ENCODE measurements at places on chromosomes 6 and 20.

- DNase-seq: no peak
Measured at GRCh38 chr20:12528591-12529041, 480.2 kb upstream of the SPTLC3 start.

DNA sequence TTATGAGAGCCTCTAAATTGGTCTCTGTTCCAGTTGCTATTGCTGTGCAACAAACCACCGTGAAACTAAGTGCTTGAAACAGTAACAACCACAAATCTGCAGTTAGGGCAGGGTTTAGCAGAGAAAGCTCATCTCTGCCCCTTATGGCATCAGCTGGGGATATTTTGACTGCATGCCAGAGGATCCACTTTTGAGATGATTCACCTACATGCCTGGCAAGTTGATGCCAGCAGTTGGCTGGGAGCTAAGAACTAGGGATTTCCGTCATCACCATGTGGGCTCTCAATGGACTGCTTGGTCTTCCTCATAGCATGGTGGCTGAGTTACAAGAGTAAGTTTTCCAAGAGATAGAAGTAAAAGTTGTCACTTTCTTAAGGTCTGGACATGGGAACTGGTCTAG, 35.1 kb downstream of the PLCB4 start:
- no peak for DNase-seq

GRCh38 chr6:151962246-151962846, 154.9 kb downstream of the ESR1 start:
- DNase-seq: no peak

DNA sequence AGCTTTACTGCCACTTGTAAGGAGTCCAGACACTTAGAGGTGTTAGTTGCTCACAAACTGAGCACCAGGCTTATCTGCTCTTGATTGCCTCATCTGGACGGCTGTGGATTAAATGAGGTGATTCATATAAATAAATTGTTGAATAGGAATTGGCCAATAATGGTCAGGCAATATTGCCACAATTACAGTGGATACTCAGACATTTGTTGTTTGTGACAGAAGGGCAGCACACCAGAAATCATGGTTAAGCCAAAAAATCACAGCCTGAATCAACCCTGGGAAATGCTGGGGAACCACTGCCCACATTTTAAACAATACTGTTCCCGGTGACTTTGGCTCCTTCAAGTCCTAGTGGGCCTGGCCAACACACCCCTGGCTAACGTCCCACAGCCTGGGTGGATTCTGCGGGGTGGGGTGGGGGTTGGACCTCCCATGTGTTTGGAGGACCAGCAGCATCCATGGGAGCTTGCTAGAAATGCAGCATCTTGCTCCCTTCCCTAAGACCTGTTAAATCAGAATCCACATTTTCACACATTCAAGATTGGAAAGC, 29.5 kb upstream of the SPDEF start:
- DNase-seq: peak; percentile 26

DNA sequence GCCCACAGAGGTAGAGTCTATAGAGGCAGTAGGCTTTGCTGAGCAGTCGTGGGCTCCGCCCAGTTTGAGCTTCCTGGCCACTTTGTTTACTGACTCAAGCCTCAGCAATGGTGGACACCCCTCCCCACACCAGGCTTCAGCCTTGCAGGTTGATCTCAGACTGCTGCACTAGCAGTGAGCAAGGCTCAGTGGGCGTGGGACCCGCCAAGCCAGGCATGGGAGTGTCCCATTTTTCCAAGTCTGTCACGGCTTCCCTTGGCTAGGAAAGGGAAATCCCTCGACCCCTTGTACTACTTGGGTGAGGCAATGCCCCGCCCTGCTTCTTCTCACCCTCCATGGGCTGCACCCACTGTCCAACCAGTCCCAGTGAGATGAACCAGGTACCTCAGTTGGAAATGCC, 135.3 kb upstream of the NT5E start:
- DNase-seq: no peak

GRCh38 chr20:23367770-23368169, 5.8 kb downstream of the GZF1 start:
- no peak for DNase-seq

- DNase-seq: no peak
Measured at GRCh38 chr6:150255840-150256239, 113.0 kb upstream of the IYD start.

DNA sequence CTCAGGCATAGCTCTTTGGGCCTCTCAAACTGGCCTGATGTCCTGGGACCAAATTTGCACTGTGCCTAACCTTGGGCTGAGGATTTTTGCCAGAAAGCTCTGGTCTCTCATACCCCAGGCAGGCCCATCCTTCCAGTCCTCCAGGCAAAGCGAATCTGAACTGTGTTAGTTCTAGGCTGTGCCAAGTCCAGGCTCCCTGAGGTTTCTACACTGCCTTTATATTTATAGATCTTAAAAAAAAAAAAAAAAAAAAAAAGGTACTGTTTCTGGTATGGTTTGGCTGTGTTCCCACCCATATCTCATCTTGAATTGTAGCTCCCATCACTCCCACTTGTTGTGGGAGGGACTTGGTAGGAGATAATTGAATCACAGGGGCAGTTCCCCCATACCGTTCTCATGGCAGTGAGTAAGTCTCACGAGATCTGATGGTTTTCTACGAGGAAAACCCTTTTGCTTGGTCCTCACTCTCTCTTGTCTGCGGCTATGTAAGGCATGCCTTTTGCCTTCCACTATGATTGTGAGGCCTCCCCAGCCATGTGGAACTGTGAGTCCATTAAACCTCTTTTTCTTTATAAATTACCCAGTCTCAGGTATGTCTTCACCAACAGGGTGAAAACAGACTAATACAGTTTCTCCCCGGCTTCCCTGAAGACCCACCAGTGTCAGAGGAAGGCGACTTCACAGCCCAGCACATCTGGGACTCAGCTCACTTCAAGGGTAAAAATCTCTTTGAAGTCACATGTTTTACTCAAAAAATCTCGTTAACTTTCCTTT, 39.0 kb upstream of the TBXT start:
- DNase-seq: no peak

GRCh38 chr6:7467007-7467897, 74.2 kb upstream of the DSP start:
- no peak for DNase-seq

GRCh38 chr20:18039063-18039462, 18.7 kb downstream of the OVOL2 start:
- no peak for DNase-seq

- DNase-seq: no peak
Measured at GRCh38 chr6:100342830-100343229, 121.9 kb downstream of the SIM1 start.

GRCh38 chr20:39878320-39878719, 810.7 kb downstream of the MAFB start:
- DNase-seq: no peak

GRCh38 chr6:40195428-40196134, 261.3 kb upstream of the MOCS1 start:
- no peak for DNase-seq

- DNase-seq: peak; percentile 92
Measured at GRCh38 chr6:106997392-106998158, 23.0 kb upstream of the CD24 start.

GRCh38 chr6:108171918-108172516, 6.2 kb downstream of the NR2E1 start:
- DNase-seq: no peak

GRCh38 chr20:43711098-43711654, 15.6 kb downstream of the GTSF1L start:
- DNase-seq: no peak

DNA sequence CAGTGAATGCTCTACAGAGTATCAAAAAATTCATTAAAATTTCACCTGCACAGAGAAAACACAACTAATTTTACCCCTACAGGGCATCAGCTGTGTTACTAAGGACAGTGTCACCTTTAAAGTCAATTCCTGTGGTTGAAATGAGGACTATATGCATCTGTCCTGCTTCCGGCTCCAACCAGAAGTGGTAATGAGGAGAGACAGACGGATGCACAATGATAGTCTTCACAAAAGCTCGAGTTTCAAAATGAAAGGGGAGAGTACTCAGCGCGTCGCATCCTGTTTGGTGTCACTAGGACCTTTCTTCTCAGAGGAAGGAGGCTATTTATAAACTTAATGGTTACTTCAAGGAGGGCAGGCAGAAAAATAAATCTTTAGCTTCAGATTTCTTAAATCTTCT, 86.5 kb downstream of the LYRM4 start:
- DNase-seq: no peak

- no peak for DNase-seq
Measured at GRCh38 chr20:57754190-57754589, 44.4 kb upstream of the PMEPA1 start.

DNA sequence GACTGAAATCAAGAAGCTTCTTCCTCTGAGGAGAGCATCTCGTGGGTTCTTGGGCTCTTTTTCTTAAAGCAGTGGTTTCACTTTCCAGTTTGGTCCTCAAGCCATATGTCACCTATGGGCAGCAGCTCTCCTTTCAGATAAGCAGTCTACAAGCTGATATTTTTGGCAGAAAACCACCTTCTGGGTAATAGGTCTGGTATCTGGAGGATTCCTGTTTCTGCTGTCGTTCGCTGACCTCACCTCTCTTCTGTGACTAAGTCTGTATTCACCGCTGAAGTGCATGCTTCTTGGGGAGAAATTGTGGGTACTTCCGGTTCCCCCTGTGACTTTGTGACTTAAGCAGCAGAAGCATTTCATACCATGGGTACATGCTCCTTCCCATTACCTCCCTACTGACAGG, 193.6 kb downstream of the EDN1 start:
- no peak for DNase-seq

DNA sequence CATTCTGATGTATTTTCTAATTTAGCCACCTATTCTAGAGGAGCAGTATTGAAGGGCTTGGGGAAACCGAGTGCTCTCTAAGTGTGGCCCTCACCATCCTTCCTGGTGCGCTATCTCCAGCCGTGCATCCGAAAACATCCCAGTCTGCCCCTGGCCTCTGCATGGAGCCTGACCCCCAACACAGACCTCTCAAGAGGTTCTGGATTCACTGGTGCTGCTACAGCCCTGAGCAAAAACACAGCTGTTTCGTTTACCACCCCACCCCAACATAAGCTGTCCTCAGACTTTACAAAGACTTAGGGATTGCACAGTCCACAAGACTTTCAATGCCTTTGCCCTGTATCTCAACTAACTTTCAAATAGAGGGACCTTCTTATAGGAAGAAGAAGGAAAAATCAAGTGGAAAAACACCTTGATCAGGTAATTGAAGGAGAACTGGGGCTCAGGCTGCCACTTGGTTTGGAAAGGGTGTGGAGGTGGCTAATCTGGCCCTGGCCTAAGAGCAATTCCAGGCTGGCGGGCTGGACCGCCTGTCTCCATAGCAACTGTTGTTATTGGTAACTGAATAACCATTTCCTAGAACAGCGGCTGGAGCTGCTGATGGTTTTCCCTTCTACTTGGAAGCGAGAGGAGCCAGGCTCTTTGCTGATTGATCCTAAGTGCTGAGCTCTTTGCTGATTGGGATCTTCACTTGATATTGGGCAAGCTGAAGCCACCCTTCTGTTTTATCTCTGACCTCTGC, 90.2 kb upstream of the TOX2 start:
- peak; percentile 59 for DNase-seq

- DNase-seq: no peak
Measured at GRCh38 chr20:63703976-63704748, 3.6 kb downstream of the ARFRP1 start.

GRCh38 chr6:41713159-41713649, 22.2 kb downstream of the TFEB start:
- no peak for DNase-seq

DNA sequence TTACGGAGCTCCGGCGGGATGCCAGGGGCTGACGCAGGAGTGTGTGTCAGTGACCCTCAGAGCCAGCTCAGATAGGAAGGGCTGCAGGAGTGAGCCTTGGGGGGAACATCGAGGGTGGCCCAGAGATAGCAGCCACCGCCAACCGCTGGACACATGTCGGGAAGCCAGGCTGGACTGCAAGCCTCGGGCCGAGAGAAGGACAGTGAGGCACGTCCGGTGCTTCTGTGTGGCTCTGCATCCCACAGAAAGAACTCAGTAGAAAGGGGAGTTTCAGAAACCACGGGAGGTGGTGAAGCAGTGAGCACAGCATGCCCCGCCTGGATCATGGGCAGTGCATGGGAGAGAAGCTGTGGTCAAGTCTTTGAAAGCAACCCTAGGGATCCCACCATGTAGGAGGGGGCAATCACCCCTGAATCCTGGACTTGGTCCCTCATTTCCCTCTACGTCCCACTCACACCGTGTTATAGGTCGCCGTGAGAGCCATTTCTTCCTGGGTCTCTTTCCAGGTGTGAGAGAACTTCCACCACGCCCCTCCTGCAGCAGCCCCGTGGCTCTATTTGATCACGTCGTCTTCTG, 383.7 kb upstream of the CDH4 start:
- no peak for DNase-seq

DNA sequence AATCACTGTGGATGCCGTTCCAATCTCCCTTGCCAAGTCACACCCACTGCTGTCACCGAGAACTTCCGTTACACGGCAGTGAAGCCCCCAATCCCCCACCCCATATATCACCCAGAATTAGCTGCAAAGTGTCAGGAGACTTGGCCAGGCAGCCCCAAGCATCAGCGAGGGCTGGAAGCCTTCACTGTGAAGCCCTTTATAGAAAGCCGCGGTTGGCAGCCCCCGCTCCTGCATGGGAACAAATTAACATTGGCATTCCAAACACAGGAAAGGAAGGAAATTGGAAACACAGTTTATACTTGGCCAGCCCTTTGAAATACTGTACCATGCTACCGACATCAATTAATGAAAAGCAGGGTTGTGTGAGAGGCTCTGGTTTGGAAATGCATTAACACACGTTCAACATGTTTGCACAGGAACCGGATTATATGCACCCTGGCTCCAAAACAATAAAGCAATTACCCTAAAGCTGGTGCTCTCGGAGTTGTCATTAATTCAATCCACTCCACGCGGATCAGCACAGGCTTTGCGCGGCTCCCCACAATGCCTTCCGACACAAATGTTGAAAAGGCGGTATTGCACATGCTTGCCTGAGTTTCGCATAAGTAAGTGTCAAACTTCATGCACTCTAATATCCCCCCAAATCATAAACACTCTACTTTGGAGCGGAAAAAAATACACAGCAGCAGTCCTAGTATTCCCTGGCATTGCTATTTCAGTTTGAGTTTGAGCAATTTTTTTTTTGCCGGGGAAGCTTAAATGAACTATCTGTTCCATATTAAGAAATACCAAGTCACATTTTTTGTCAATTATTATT, 7.1 kb downstream of the BMP7 start:
- DNase-seq: peak; percentile 51

- no peak for DNase-seq
Measured at GRCh38 chr6:47147175-47147727, 105.1 kb upstream of the ADGRF1 start.

GRCh38 chr6:159008656-159009288, 8.8 kb upstream of the RSPH3 start:
- DNase-seq: no peak

- DNase-seq: no peak
Measured at GRCh38 chr20:63074631-63075030, 67.9 kb upstream of the BHLHE23 start.

DNA sequence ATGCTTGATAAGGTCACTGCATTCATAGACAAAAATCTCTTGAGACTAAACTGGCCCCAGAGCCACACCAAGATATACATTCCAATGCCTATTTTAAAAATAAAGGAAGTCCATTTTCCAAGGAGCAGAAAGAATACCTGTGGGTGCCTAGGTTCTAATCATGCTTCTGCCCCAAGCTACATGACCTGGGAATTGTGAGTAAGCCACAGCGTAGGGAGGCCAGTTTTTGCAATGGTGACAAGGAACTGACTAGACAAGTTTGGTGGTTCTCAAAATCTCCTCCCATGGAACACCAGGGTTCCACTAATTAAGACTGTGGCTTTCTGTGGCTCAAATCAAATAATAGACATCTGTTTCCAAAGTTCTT, 83.3 kb downstream of the GMDS start:
- no peak for DNase-seq

- no peak for DNase-seq
Measured at GRCh38 chr6:126267626-126268025, 72.3 kb upstream of the CENPW start.

All from endodermal cell (in vitro differentiated cells).